ENCODE measurements at places on chromosomes 7 and 10.

- peak; percentile 32 for DNase-seq
Measured at GRCh38 chr10:59808896-59809643, 55.8 kb upstream of the MRLN start.

GRCh38 chr7:50095634-50096033 lies 2.6 kb upstream of the ZPBP start:
- DNase-seq: no peak

DNA sequence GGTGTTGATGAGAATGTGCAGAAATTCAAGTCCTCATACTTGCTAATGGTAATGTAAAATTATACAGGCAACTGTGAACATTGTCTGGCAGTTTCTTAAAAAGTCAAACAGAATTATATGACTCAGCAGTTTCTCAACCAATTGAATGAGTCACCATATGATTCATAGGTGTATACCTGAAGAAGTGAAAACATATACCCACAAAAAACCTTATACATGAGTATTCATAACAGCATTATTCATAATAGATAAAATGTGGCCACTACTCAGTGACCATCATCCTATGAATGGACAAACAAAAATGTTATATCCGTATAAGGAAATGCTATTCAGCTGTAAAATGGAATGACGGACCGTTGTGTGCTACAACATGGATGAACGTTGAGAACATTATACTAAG lies 253.5 kb downstream of the MALRD1 start:
- no peak for DNase-seq

DNA sequence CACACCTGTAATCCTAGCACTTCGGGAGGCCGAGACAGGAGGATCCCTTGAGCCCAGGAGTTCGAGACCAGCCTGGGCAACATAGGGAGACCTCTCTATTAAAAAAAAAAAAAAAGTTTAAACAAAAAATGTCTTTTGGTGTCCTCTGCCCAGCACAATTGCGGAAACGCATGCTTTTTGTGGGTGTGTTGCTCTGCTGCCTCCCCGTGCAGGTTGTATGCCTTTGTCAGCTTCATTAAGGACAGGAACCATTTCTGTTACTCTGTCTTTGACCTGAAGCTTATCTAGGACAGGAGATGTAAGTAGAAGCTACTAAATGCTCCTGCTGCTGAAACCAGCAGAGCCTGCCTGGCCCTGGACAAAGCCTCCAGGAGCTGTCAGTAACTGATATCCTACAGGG lies 21.3 kb upstream of the ANKRD2 start:
- DNase-seq: no peak

- no peak for DNase-seq
Measured at GRCh38 chr10:47363781-47364180, 15.6 kb downstream of the RBP3 start.

GRCh38 chr7:38280000-38280399 lies 6.6 kb upstream of the TARP start:
- DNase-seq: no peak

DNA sequence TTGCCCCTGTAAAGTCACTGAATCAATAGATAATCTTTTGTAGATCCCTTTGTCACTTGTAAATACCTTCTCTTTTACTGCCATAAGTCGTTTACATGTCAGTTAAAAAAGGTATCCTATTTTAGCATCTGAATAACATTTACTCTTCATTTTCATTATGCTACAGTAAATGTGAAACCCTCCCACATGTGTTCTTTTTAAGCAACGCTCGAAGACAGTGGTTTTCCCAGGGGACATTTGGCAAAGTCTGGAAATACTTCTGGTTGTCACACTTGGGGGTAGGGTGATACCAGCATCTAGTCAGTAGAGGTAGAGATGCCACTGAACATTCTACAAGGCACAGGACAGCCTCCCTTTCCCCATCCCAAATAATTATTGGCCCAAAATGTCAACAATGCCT lies 23.7 kb downstream of the ATAD1 start:
- DNase-seq: no peak

DNA sequence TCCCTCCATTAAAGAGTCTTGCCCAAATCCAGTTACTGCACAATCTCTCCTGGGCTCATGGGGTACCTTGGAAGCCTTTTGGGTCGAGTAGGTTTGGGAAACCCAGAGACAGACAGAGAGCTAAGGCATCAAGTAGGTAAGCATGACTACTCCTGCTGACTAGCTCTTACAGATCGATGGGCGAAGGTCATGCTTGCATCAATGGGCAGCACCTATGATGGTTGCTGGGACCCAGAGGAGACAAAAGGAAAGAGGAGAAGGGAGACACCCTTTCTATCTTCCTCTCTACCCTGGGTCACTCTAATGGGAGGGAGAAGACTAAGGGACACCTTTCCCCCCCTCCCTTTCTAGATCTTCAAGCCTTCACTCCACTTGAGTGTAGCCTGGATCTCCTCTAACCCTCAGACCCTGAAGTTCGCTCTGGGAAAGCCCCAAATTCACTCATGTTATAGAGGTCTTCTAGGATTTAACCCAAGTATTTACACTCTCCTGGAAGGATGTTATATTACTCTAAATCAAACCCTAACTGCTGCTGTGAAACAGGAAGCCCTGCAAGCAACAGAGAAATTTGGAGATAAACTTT lies 31.6 kb upstream of the ZNF746 start:
- no peak for DNase-seq

DNA sequence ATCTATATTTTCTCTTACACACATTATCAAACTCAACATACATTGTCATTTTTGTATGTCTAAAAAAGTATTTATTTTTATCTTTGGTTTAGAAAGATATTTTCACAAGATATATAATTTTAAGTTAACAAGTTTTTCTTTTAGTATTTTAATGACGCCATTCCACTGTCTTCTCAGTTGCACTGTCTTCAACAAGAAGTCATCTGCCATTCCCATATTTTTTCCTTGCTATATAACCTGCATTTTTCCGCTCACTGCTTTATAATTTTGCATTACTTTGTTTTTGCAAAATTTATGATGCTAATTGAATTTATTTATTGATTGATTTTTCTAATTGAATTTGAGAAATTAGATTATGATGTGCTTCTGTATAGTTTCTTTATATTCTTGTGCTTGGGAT lies 357.8 kb upstream of the RNF32 start:
- no peak for DNase-seq
